ENCODE measurements at places on chromosomes 3 and 15. TPM values are rescaled to one million over a fixed set of nuclear protein-coding genes. Genes with fewer than 3 reads are reported as not detected.

- DNase-seq = no peak
These were observed 175.4 kb downstream of the SUCNR1 start for GRCh38 chr3:152048831-152049230.

DNA sequence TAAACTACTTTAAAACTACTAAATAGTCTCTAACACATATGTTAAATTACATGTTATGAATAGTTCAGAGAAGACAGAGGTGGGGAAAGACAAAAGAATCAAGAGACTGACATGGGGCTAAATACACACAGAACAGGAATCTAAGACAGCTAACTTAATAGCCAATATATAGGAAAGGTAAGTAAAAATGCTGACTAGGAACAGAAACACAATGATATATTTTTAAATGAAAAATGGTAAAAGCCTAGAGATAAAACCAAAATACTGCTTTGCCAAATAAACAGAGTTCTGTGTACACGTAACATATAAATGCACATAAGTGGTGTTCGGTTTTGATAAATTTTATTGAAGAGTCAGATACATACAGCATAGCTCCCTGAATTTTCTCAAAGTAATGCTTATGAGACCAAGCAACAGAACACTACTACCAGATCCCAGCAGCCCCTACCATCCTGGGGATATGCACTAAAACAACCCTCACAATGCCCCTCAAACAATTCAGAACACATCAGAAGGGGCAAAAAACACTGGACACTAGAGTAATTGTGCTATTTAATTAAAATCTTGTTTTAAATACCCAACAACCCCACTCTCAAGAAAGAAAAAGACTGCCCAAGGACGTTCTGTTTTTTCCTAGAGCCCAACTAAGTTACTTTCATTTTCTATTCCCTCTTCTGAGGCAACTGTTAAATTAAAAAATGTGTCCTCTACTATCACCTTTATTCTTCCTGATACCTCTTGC, 121.1 kb downstream of the ADAM10 start:
- DNase-seq = peak; percentile 7

GRCh38 chr3:185318141-185318540, 44.8 kb upstream of the MAP3K13 start:
- peak; percentile 67 for DNase-seq

GOLGA8Q gene
- total RNA-seq = 0.49 TPM

- peak; percentile 50 for DNase-seq
These were observed 28.8 kb upstream of the UACA start for GRCh38 chr15:70792171-70792573.

DNA sequence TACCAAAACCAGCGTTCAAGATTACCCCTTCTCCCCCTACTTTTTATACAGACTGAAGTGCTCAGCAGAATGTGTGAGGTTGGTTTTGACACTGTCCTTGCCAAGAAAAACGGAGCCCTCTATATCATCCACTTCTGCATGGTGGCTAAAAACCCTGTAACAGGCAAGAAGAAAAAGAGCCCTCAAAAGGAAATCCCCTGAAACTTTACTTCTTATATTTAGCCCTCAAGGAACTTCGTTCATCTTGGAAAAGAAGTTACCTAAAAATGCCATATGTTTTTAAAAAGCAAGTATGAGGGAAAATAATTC, 473.6 kb downstream of the FOXP1 start:
- DNase-seq = no peak

RBPMS2 gene
- total RNA-seq = not detected

DNA sequence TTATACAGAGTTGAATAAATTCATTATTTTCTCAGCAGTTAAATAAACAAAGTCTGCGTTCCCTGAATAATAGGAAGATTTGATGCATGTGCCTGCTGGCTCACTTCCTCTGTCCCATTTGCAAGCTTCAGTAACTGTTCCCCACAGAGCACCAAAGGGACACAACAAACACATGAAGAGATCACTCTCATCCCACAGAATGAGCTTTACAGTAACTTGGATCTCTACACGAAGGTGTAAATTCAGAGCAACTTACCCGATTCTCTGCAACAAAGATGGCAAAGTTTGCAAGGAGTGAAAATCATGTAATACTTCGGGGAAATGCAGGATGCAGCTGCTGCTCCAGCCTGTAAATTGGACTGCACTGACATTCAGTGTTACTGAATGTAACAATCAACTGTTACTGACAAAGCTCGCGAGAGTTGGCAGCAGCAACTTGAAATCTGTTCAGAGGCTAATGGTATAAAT, at the start of gene BCHE:
Gene BCHE, minus strand, starts transcription at position 366 of the 468 bp plus-strand sequence. CDS start 6,390 bp downstream, outside the sequence.
- no peak for DNase-seq

CHRFAM7A gene
- total RNA-seq = not detected

GRCh38 chr3:149771652-149772271, 19.5 kb upstream of the COMMD2 start:
- no peak for DNase-seq

DNA sequence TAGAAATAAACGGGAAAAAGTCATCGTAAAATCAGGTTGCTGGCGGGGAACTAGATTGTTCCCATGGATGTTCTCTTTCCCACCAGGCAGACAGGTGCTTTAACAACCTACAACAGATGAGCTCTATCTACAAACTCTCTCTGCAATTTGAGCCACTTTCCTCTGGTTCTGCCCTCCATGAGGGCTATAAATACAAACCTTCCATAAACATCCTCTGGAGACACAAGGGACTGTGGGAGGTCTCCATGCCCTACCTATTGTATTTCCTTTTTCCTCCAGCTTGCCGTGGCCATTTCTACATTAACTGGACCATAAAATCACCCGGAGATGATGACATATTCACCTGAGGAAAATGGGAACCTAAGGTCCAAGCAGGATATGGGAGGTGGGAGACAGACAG, 151.1 kb downstream of the GABRB3 start:
- no peak for DNase-seq

DNA sequence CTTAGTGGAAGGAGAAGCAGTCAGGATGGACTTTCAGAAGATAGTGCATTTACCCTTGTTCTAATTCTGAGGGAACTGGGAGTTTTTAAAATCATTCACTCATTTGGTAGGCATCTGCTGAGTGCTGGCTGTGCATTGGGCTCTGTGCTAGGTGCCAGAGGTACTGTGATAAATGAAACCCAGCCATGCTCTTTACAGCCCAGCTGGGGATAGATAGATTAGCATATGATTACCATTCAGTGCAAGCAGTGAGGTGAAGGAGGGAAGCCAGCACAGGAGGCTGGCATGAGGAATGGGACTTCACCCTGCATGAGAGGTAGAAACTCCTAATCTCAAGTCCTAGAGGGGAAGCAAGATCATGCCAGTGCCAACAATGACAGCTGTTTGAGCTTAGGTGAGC, 361.9 kb upstream of the TRIM42 start:
- no peak for DNase-seq

- peak; percentile 21 for DNase-seq
These were observed 17.1 kb downstream of the CTXND1 start for GRCh38 chr15:80234883-80235282.

DNA sequence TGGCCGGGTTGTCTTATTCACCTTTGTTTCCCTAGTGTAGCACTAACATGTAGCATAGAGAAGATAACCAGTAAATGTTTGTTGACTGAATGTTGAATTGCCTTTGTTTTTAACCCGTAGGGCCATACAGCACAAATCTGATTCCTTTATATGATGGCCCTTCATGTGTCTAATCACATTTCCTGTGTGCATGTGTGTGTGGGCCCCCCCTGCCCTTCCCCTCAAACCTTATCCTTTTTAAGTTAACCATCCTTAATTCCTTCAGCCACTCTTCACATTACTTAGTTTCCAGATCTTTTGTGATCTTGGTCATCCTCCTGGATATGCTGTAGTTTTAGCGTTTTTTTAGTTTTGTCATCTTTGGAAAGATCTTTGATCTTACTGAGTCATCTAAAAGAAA, 4.2 kb downstream of the NEO1 start:
- no peak for DNase-seq

GRCh38 chr3:193996221-193996620, 139.7 kb upstream of the HES1 start:
- DNase-seq = no peak

DNA sequence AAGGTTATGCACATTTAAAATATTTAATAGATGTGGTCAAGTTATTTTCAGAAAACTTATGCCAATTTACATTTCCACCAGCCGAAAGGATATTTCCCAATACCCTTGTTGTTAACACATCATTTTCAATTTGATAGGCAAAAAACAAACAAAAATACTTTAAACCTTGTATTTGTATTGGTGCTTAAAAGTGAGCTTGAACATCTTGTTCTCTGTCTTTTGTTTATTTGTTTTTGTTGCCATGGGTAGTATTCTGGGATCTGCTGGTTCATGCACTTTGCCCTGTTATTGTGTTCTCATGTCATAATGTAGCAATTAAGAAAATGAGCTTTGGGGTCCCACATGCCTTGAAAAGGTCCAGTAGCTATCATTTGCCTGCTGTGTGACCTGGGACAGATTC, 191.4 kb downstream of the LRTM1 start:
- DNase-seq = no peak

CPLX3 gene
- not detected for total RNA-seq

CAPN7 gene
- total RNA-seq = 32.8 TPM

GRCh38 chr15:92161039-92161670, 232.5 kb upstream of the ST8SIA2 start:
- no peak for DNase-seq

DNA sequence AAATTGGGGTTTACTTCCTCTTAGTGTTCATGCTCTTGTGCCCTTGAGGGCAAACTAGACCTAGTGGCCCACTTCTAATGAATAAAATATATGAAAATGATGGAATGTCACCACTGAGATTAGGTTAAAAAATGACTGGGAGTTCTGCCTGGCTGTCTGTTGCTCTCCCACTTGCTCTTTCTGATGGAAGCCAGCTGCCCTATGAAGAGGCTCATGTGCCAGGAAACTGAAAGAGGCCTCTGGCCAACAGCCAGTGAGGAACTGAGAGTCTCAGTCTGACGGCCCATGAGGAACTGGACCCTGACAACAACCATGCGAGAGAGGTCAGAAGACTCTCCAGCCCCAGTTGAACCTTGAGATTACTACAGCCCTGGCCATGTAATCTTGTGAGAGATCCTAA, 107.1 kb upstream of the FHIT start:
- no peak for DNase-seq

- peak; percentile 83 for DNase-seq
These were observed 512 bp downstream of the LARP6 start for GRCh38 chr15:70853318-70853972.

GRCh38 chr3:51371943-51372557, 13.0 kb upstream of the MANF start:
- peak; percentile 52 for DNase-seq

HIGD2B gene
- total RNA-seq = not detected

DNA sequence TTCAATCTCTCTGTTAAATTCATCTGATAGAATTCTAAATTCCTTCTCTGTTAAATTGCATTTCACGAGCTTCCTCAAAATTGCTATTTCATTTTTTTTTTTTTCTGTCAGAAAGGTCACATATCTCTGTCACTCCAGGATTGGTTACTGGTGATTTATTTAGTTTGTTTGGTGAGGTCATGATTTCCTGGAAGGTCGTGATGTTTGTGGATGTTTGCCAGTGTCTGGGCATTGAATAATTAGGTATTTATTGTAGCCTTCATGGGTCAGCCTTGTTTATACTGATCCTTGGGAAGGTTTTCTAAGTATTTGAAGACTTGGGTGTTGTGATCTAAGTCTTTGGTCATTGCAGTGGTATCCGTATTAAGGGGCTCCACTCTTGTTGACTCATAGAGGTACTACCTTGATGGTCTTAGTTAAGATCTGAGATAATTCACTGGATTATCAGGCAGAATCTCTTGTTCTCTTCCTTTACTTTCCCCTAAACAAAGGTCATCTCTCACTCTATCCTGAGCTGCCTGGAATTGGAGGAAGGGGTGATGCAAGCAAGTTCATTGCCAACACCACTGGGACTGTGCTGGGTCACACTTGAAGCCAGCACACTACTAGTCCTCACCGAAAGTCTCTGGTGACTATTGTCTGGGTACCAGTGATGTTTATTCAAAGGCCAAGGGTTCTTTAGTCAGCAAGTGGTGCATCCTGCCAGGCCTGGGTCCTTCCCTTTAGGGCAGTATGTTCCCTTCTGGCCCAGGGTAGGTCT, 231.1 kb downstream of the GBE1 start:
- no peak for DNase-seq

DNA sequence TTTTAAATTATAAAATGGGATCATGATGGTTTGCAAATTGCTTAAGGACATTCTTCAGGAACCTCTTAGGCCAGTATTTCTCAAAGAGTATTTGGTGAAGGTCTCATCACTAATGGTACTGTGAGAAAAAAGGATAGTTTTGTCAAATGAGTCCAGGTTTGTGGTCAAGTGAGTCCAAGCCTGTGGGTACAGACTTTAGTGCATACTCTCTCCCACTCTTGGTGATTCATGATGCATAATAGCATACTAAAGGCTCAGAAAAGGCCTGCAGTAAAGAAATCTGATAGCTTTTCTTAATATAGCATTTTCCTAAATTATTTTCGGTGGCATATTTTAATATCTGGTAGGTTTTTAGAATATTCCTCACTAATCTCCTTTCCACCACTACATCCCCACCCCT, 20.0 kb downstream of the BOC start:
- DNase-seq = peak; percentile 83

IFT57 gene
- 37.6 TPM for total RNA-seq

LMLN gene
- 7.2 TPM for total RNA-seq

DNA sequence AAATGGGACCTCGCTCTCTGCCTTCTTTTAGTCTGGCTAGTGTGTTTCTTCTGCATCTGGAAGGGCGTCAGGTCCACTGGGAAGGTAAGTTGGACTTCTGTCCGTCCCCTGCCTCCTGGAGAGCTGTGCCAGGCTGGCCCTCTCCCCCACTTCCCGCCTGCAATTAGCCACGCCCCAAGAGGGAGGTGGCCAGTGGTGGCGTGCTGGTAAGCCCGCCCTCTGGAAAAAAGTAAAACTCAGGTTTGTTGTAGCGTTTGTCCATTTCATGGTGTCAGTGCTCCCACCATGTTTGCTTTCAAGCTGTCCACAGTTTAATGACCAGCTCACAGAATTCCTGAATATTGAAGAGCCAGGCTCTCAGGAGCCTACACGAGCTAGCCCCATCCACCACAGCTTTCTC, 55.6 kb downstream of the SLC6A6 start:
- DNase-seq = no peak

GRCh38 chr3:146839727-146840375, 234.7 kb upstream of the PLSCR5 start:
- DNase-seq = no peak

- DNase-seq = no peak
These were observed 79.0 kb upstream of the RASGRF1 start for GRCh38 chr15:79169526-79170133.

DNA sequence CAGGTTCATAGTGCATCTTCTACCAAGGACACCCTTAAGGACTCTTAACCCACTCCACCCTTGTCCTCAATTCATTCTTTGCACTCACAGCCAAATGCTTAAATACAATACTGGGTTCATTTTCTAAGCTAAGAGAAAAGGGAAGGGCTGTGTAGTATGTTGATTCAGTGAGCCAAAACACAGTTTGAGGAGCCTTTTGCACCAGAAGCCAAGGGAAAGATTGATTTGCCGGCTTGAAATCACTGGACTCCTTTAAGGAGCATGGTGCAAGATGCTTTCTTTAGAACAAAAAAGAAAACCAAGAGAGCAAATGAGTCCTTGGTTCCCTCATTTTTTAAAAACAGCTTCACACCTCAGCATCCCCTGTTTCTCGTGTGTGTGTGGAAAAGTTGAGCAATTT, 47.8 kb downstream of the BOC start:
- DNase-seq = no peak
